ENCODE measurements at places on chromosomes 2 and 18. TPM values are rescaled to one million over a fixed set of nuclear protein-coding genes. Genes with fewer than 3 reads are reported as not detected.

Gene C2orf66
- total RNA-seq, result not detected

- DNase-seq, result no peak
Observed at GRCh38 chr2:108588070-108588668, 53.9 kb downstream of the LIMS1 start.

DNA sequence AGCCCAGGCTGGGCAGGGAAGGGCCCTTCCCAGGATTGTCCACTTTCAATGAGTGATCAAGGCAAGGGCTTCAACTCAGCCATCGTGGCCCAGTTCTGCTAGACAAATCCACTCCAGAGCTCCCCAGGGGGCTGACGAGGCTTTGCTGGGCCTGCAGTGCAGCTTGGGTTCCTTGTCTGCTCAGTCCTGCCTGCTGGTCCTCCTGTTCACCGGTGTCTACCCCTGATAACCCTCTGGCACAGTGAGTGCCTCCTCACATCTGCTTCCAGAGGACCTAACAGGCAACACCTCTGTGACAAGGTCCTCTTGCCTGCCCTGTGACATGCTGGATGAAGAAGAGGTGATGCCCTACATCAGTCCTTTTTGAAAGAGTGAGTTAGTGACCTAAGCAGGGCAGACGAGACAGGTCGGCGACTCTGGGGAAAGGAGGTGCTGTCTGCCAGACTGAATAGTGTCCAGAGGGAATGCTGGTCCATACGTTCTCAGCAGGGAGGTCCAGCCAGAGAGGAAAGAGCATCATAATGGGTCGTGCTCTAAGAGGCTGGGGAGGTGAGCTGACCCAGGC, 20.9 kb upstream of the KCNF1 start:
- no peak for DNase-seq

Gene ODC1
- 36.2 TPM for total RNA-seq

Gene BOD1L2
- not detected for total RNA-seq

DNA sequence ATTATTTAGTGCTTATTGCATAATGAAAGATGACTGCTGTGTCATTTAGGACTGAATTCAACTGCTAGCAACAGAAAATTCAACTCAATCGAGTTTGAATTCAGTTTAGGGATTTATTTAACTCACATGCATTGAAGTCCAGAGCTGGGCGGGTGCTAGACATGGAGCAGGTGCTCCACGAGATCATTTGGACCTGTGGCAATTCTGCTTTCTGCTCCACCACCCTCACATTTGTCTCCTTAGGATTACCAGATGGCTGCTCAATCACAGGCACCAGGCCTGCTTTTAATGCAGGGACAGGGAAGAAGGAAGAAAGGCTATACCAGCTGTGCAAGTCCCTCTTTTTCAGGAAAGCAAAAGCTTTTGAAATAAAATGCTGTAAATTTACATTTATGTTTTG, 572.9 kb upstream of the SLC8A1 start:
- no peak for DNase-seq

Gene KLF7
- 6.2 TPM for total RNA-seq

DNA sequence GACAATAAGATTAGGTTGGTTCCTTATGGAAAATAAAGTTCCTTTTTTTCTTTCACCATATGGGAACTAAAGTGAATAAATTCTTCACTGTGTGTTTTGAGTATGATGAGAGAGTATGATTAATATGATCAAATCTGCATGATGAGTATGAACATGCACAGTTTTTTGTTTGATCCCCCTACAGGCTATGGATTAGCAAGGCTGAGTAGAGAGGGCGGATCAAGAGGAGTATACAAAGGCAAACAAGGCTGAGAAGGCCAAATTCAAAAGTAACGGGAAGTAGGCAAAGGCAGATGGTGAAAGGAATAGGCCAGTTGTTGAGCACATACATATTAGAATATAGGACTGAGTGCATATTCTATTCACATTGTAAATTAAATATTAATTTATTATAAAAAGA, 508.2 kb downstream of the LRRTM4 start:
- DNase-seq, result no peak

DNA sequence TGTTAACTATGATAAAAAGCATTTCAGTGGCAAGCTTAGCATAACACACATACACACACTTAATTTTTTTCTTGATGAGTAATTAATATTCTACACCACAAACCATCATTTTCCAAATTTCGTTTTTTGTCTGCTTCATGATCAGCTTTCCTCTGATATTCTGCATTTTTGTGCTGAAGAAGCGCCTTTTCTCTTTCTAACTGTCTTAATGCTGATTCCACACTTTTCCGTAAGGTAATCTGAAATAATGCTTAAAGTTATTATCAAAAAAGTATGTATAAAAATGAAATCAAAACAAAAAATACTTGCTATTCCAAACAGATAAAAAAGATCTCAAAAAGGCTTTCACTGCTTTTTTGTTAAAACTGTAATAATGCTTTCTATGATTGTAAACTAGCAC, 60.1 kb downstream of the SLC66A3 start:
- DNase-seq, result no peak

Gene ABCG8
- total RNA-seq, result not detected

Gene MC4R
- not detected for total RNA-seq

GRCh38 chr2:226798422-226799210, 1.0 kb downstream of the IRS1 start:
- DNase-seq, result peak; percentile 67

DNA sequence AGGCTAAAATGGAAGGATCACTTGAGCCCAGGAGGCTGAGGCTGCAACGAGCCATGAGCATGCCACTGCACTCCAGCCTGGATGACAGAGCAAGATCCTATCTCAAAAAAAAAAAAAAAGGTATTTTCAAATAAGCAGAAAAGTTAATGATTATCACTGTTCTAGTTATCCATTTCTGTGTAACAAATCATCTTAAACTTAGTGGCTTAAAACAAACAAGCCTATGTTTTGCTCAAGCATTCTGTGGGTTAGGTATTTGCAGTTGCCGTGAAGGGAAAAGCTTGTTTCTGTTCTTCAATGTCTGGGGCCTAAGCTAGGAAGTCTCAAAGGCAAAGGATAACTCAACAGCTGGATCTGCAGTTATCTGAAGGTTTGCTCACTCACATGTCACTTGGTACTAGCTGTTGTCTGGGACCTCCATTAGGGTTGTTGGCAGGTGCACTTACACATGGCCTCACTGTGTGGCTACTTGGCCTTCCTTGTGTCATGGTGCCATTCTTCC, 14.1 kb downstream of the MFF start:
- no peak for DNase-seq

DNA sequence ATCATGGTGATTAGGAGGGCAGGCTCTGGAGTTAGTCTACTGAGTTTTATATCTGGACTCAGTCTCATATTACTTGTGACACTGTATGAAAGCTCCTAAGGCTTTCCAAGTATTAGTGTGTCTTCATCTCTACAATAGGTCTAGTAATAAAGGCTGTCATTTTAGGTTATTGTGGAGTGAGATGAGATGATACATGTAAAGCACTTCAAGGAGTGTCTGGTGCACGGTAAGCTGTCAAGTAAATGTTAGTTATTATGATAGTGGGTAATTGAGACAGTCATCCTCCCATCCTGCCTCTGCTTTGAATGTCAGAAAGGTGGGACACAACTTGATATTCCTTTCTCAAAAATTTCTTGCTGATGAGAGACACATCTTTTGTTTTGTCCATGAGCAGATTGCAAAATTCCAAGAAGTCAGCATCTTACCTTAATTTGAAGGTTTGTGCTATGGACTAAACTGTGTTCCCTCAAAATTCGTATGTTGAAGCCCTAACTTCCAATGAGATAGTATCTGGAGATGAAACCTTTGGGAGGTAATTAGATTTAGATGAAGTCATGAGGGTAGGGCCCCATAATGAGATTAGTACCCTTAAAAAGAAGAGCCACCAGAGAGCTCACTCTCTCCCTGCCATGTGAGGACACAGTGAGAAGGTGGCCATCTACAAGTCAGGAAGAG, 41.4 kb upstream of the UPP2 start:
- no peak for DNase-seq

Gene DAW1
- total RNA-seq, result not detected

DNA sequence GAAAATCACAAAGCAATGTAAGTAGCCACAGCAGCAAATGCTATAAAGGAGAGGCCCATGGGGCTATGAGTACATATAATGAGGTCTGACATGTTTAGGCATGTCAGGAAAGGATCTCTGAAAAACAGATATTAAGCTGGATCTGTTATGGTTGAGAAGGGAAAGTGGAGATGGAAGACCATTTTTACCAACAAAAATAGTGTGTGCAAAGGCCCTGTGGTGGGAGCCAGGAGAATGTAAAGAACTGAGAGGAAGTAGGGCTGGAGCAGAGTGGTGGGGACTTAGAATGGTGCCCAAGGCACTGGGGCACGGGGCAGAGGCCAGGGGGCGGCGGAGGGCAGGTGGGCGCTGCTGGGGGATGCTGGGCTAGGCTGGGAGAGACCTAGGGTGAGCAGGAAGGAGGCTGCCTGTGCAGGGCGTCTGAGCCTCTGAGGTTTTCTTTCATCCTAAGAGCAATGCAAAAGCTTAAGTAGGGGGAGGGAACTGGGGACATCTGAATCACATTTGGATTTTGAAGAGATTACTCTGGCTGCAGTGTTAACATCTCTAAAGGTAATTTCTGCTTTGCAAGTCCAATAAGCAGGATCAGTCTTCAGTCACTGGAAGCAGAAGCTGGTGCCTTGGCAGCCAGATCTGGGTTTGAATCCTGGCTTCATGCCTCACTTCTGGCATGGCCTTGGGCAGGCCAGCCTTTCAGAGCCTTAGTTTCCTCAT, 4.9 kb upstream of the AGFG1 start:
- DNase-seq, result no peak

GRCh38 chr2:207660994-207661393, 35.8 kb upstream of the METTL21A start:
- DNase-seq, result no peak

GRCh38 chr2:67214585-67215185, 182.4 kb upstream of the ETAA1 start:
- no peak for DNase-seq

Gene ELOA2
- total RNA-seq, result not detected

Gene AQP12A
- not detected for total RNA-seq

GRCh38 chr2:25227576-25227975, 59.2 kb upstream of the POMC start:
- no peak for DNase-seq

Gene MPV17
- 36.7 TPM for total RNA-seq

- DNase-seq, result no peak
Observed at GRCh38 chr2:16466821-16467151, 198.8 kb downstream of the CYRIA start.

GRCh38 chr2:9595746-9596145, 35.1 kb downstream of the YWHAQ start:
- no peak for DNase-seq

Gene DNAH7
- total RNA-seq, result 4.9 TPM

Gene SS18
- 91.6 TPM for total RNA-seq

Gene KCTD1
- total RNA-seq, result 13.5 TPM

GRCh38 chr2:191176801-191177438, 26.1 kb upstream of the STAT4 start:
- peak; percentile 24 for DNase-seq

Gene MYO7B
- 637 TPM for total RNA-seq

- no peak for DNase-seq
Observed at GRCh38 chr18:79754022-79754761, 43.5 kb upstream of the KCNG2 start.

GRCh38 chr2:67922080-67922785, 140.6 kb downstream of the C1D start:
- no peak for DNase-seq

Gene UGT1A10
- total RNA-seq, result 87.5 TPM

GRCh38 chr2:239824046-239824694, 201.0 kb downstream of the NDUFA10 start:
- DNase-seq, result no peak

DNA sequence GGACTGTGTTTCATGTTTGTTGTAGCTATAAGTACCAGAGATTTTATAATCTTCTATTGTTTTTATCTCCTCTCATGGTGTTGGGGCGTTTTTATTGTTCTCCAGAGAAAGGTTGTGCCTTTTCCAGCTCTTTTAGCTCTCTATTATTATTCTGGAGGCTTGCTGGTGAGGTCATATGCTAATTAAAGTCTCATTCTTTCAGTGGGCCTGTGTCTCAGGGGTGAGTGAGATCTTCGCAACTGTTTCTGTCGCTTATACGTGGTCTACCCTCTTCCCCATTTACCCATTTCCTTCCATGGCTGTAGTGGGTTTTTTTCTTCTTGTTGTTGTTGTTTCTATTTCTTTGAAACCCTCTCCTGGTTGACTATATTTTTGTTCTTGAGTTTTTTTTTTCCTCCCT, 584.9 kb downstream of the TMEM182 start:
- DNase-seq, result no peak

DNA sequence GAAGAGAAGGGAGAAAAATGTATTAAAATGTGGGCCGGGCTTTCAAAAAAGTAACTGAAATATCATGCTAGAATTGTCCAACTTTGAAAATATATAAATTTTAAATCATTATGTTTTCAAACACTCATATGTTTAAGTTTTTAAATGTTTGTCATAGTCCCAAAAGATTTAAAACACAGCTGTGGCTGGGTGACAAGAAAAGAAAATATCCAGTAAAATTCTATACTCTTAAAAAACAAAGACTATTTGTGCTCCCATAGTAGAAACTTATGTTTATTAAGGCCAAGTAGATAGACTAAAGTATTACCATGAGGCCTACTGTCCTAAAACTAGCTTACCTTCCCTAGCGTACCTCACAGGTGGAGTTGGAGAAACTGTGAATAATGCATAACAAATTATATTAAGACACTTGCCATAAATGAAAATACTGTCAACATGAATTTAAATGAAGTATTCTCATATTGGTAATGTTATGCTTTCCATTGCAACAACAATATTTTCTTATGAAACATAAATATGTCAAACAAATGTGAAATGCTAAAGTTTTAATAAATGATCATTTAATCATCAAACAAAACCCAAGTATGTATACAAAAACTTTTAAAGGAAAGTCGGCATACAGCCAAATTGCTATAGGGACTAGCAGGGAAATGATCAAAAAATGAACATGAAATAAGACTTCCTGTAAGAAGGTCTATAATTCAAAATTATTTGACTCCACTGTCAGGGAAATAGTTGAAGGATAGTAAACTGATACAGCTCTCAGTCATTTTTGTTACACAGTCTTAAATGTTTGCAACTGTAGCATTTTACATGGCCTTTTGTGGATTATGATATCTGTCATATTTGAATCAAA, 13.4 kb downstream of the MEIS1 start:
- DNase-seq, result no peak

Gene UXS1
- total RNA-seq, result 86.6 TPM

GRCh38 chr2:71631411-71631931, 178.1 kb downstream of the DYSF start:
- no peak for DNase-seq

- DNase-seq, result no peak
Observed at GRCh38 chr18:75422341-75422910, 5.1 kb downstream of the SMIM21 start.

Gene CBLN2
- total RNA-seq, result 0.60 TPM

- DNase-seq, result peak; percentile 54
Observed at GRCh38 chr2:24456599-24457556, 34.2 kb upstream of the NCOA1 start.

Gene TUBA3E
- not detected for total RNA-seq

Gene DSC3
- 0.14 TPM for total RNA-seq

Measured in transverse colon (tissue), 4 donors.